ENCODE measurements at places on chromosomes 1 and 21. TPM values are rescaled to one million over a fixed set of nuclear protein-coding genes. Genes with fewer than 3 reads are reported as not detected.

Gene RYR2
- 1.2 TPM for total RNA-seq

Gene AIRE
- 1.2 TPM for total RNA-seq

Gene ADAMTSL4
- total RNA-seq: 3.5 TPM

Gene NBPF3
- total RNA-seq: 17.0 TPM

Gene PTAFR
- total RNA-seq: 0.49 TPM

Gene OPTC
- total RNA-seq: not detected

Gene MEGF6
- total RNA-seq: 78.1 TPM

Gene TRNP1
- 21.2 TPM for total RNA-seq

All from endodermal cell (in vitro differentiated cells).